ENCODE measurements at places on chromosomes 6 and 20. TPM values are rescaled to one million over a fixed set of nuclear protein-coding genes. Genes with fewer than 3 reads are reported as not detected.
A peak's percentile ranks its signal among the peaks of the same experiment; 100 is the strongest.

Gene MTHFD1L
- total RNA-seq = 10.1 TPM

Gene DOK5
- not detected for total RNA-seq

Gene BHLHE23
- not detected for total RNA-seq

Gene SDCBP2
- 246 TPM for total RNA-seq

Gene VSX1
- total RNA-seq = not detected

Gene HLA-DQA1
- not detected for total RNA-seq

Gene SLA2
- total RNA-seq = 0.48 TPM

- H3K36me3 ChIP-seq = no peaks in the 10 kb centered on the region
- no peak for DNase-seq
- H3K4me3 ChIP-seq = no peak overlapping the region
- H3K27me3 ChIP-seq = no peaks in the 10 kb centered on the region
Measured at GRCh38 chr6:143298071-143298470, 152.4 kb downstream of the ADAT2 start.

DNA sequence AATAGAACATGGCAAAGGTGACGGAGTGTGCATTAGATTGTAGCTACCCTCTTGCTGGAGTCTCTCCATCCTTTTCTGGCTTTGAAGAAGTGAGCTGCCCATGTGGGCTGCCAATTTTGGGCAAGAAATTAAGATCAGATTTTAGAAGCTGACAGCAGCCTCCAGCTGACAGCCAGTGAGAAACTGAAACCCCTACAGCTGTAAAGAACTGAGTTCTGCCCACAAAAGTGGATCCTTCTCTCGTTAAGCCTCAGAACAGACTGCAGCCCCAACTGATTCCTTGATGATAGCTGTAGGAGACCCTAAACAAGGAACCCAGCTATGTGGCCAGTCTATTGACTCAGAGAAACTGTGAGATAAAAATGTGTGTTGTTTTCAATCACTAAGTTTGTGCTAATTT is 134.1 kb downstream of the CD109 start:
- H3K4me3 ChIP-seq = no peak overlapping the region
- H3K27ac ChIP-seq = no peak overlapping the region
- H3K4me1 ChIP-seq = no peaks in the 10 kb centered on the region
- no peak for DNase-seq
- H3K27me3 ChIP-seq = no peaks in the 10 kb centered on the region

GRCh38 chr6:11196511-11197174 is 35.8 kb downstream of the NEDD9 start:
- no peak overlapping the region for H3K4me3 ChIP-seq
- peaks cover 18% of the 10 kb centered on the region for H3K4me1 ChIP-seq
- DNase-seq = no peak
- H3K27me3 ChIP-seq = no peaks in the 10 kb centered on the region
- peak overlapping the region; percentile 4 for H3K27ac ChIP-seq

DNA sequence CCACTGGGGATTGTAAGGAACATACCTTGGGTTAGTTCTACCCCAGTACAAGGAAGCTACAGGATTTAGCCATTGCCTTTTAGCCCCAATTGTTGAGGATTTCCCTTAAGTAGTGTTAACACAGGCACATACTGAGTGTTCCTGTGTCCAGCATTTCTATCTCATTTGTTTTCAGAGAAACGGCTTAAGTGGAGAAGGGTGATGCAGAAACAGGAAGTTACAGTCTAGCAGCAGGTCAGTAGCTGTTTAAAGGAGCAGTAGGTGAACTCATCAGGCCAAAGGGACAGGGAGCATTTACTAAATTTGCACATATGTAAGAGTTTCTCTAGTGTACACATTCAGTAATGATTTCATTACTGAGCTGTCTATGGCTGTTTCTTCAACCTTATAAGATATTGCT is 644.2 kb upstream of the GJE1 start:
- DNase-seq = no peak
- no peak overlapping the region for H3K4me3 ChIP-seq
- no peaks in the 10 kb centered on the region for H3K27me3 ChIP-seq
- no peaks in the 10 kb centered on the region for H3K36me3 ChIP-seq

DNA sequence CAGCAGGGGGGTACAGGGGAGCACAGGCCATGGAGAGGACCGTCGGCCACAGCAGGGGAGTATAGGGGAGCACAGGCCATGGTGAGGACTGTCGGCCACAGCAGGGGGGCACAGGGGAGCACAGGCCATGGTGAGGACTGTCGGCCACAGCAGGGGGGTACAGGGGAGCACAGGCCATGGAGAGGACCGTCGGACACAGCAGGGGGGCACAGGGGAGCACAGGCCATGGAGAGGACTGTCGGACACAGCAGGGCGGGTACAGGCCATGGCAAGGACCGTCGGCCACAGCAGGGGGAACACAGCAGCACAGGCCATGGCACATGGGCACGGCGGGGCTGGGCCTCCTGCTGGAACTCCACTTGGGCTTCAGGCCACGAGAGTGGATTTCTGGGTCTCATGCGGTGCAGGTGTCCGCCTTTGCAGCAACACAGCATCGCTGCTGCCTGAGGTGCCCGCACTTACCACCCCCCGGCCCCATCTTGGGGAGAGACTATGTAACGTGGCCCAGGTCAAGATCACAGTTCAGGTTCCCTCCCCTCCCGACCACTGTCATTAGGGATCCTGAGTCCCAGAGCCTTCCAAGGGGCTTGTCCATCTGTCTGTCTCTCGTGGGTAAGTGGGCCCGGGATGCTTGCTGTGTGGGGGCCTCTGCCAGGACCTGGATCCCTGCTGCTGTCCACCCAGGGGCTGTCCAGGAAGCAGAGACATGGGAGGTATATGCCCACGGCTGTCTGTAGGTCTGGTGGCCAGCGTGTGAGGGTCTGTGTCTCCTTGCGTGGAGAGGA is 2.5 kb downstream of the NPBWR2 start:
- H3K27ac ChIP-seq = no peak overlapping the region
- H3K4me1 ChIP-seq = no peaks in the 10 kb centered on the region
- H3K36me3 ChIP-seq = no peaks in the 10 kb centered on the region
- H3K27me3 ChIP-seq = peaks cover 43% of the 10 kb centered on the region
- peak; percentile 1 for DNase-seq

- no peaks in the 10 kb centered on the region for H3K36me3 ChIP-seq
- H3K4me1 ChIP-seq = no peaks in the 10 kb centered on the region
- DNase-seq = no peak
- no peak overlapping the region for H3K27ac ChIP-seq
- H3K27me3 ChIP-seq = peaks cover 7% of the 10 kb centered on the region
Measured at GRCh38 chr6:1635305-1636010, 25.7 kb downstream of the FOXC1 start.

GRCh38 chr6:2921520-2922115 is 18.5 kb upstream of the SERPINB9 start:
- H3K36me3 ChIP-seq = no peaks in the 10 kb centered on the region
- no peaks in the 10 kb centered on the region for H3K27me3 ChIP-seq
- no peaks in the 10 kb centered on the region for H3K4me1 ChIP-seq
- no peak overlapping the region for H3K4me3 ChIP-seq

DNA sequence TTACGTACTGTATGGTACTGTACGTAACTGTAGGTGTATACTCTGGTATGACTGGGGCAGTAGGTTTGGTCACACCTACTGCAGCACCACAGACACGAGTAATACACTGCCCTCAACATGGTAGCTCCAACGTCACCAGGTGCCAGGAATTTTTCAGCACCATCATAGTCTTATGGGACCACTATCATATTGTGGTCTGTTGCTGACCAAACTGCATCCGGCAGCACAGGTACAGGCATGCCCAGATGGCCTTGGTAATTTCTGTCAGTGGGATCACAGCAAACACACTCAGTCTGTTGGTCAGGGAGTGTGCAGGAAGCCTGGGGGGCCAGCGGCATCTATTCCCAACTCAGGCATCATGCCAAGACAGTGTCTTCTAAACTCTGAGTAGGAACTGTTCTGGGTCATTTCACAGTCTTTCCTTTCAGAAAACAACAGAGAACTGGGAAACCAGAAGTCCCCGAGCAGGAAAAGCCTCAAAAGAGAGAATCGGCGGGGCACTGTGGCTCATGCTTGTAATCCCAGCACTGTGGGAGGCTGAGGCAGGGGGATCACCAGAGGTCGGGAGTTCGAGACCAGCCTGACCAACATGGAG is 5.8 kb downstream of the YTHDF1 start:
- no peak for DNase-seq
- H3K4me1 ChIP-seq = peaks cover 30% of the 10 kb centered on the region
- H3K27me3 ChIP-seq = no peaks in the 10 kb centered on the region
- peaks cover 24% of the 10 kb centered on the region for H3K36me3 ChIP-seq
- no peak overlapping the region for H3K27ac ChIP-seq
- no peak overlapping the region for H3K4me3 ChIP-seq

Data from transverse colon (tissue), 4 donors.